ENCODE measurements at places on chromosomes 2 and 18.

DNA sequence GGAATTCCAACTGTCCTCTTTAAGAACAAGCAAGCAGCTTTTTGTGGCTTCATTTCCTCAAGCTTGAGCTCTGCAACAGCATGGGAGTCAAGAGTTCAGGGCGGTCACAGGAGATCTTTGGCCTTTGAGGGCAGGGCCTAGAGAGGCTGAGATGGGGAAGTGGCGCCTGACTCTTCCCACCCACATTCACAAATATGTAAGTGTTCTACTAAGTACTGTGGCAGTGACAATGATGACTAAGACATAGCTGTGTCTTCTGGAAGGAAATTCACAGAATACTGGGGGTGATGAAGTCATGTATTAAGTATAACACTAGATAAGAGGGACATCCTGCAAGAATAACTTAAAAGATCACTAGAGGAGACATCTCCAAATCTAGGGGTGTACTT, 15.0 kb downstream of the RND3 start:
- no peaks in the 10 kb centered on the region for H3K27me3 ChIP-seq
- no peak overlapping the region for H3K27ac ChIP-seq
- ATAC-seq: no peak

GRCh38 chr2:195534971-195535370, 122.1 kb upstream of the SLC39A10 start:
- H3K4me3 ChIP-seq: no peak overlapping the region
- ATAC-seq: no peak
- H3K36me3 ChIP-seq: no peaks in the 10 kb centered on the region
- peaks cover 67% of the 10 kb centered on the region for H3K4me1 ChIP-seq
- no peaks in the 10 kb centered on the region for H3K27me3 ChIP-seq

DNA sequence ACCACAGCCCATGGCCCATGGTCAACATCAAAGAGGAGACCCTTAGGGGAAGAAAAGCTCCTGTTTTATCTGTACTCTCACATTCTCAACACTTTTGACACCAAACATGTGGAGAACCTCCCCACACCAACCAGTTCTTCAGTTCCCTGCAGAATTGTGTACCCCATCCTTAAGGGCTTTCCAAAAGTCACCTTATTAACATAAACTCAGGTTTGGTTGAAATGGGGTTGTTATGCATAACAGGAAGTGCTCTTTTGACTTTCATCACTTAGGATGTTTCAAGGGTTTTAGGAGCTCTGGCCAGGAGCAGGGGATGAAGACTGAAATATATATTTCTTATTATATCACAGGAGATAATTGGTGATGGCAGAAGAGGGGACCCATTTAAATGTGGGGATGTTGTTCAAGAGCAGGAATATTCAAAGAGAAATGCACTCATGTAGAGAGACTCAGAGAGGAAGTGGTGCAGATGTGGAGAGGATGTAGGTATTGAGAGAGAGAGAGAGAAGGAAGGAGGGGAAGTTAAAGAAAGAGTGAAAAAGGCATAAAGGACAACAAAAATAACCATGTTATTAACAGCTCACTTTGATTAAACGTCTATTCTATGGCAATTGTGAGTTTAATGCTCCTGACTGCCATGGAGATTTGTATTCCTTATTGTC, 35.2 kb downstream of the SP140L start:
- H3K36me3 ChIP-seq: peaks cover 80% of the 10 kb centered on the region
- ATAC-seq: peak; percentile 68
- H3K27me3 ChIP-seq: no peaks in the 10 kb centered on the region
- H3K27ac ChIP-seq: peak overlapping the region; percentile 74

DNA sequence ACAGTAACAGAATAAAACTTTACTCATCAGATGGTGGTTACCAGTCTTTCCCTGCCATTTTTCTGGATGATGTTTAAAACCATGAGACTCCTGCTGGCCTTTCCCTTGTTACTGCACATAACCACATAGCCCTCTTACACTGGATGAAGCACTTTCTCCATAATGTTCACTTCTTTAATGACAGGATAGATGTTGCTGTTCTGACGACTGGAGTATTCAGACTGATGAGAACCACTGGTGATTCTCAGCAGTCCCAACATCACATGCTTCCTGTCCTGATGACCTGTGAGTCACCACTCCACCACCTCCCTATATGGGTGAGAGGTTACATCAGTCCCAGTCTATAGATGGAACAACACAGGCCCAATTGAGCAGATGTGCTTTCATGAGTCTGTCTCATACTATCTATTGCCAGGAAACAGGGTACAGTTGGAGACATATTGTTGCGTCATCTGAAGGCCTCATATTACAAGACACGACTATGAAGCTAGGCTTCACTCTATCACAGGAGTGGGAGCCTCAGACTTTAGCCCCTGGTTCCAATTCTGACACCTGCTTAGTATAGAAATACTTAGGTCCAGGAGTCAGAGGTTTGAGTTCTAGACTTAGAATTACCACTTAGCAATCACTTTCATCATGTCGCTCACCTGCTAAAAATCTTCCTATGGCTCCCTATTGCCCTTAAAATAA, 145.7 kb upstream of the KLF7 start:
- peak; percentile 77 for ATAC-seq
- H3K27me3 ChIP-seq: no peaks in the 10 kb centered on the region
- H3K36me3 ChIP-seq: no peaks in the 10 kb centered on the region

- ATAC-seq: no peak
- H3K36me3 ChIP-seq: no peaks in the 10 kb centered on the region
- no peaks in the 10 kb centered on the region for H3K27me3 ChIP-seq
Observed at GRCh38 chr18:71899707-71900472, 644.3 kb downstream of the CBLN2 start.

- H3K4me3 ChIP-seq: no peak overlapping the region
- H3K36me3 ChIP-seq: no peaks in the 10 kb centered on the region
- H3K4me1 ChIP-seq: no peaks in the 10 kb centered on the region
- ATAC-seq: no peak
- peaks cover 11% of the 10 kb centered on the region for H3K27me3 ChIP-seq
Observed at GRCh38 chr2:151193576-151193975, 68.1 kb downstream of the RBM43 start.

DNA sequence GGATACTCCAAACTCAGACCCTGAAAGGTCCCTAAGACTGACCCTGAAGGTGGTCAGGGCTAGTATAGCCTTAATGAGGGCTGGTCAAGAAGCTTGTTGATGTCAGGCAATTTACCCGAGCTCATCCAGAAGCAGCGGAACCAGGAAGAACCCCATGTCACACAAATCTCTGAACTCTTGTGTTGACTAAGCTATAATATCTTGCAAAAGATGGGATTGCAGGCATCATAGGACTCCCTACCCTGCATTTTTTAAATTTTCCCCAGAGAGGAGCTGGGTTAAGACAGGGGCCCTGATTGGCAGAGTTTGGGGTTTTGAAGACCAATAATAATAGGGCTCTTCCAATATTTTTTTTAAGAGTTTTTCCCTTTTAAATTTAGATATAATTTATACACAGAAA, 2.0 kb upstream of the PLEKHB2 start:
- H3K27ac ChIP-seq: no peak overlapping the region
- H3K27me3 ChIP-seq: no peaks in the 10 kb centered on the region
- no peak for ATAC-seq
- H3K4me3 ChIP-seq: no peak overlapping the region
- H3K4me1 ChIP-seq: peaks cover 31% of the 10 kb centered on the region
- no peaks in the 10 kb centered on the region for H3K36me3 ChIP-seq

All from stimulated activated memory B cell treated with anti-CD40 and anti-IgM and Interleukin-4, amounts not matched to agents 10 μg/mL and 1 μg/mL and 100 μg/mL, for 72 hours (primary cell).